ENCODE measurements at places on chromosomes 6 and 20.

- no peak for DNase-seq
Observed at GRCh38 chr6:5138995-5139827, 54.1 kb downstream of the PPP1R3G start.

DNA sequence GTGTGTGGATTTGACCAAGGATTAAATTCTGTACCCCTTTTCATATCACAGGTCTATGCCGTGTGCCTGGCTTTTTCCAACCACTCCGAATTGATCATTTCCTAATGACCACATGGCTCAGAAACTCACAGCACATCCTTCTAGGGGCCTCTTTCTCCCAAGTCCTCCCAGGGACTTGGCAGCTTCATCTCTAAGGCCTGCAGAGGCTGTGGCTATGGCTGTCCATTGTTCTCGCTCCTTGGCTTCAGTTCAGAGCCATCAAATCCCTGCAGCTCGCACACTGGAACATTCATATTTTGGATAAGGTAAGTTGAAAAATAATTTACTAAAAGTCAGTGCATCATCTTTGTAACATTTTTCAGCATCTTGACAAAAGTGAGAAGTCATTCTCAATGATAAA is 497.2 kb upstream of the CDH4 start:
- DNase-seq = no peak

GRCh38 chr6:10210052-10210451 is 204.8 kb downstream of the TFAP2A start:
- no peak for DNase-seq

DNA sequence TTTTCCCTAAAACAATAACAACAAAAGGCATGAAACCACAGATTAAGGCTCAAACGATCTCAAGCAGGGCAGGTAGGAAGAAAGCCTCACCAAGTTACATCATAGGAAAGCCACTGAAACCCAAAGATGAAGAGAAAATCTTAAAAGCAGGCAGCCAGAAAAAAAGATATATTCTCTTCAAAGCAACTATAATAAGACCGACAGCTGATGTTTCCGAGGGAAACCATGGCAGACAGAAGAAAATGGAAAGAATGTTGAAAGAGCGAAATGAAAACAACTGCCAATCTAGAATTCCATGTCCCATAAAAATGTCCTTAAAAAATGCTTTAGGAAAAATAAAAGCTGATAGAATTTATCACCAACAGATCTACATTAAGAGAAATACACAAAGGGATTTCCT is 161.5 kb upstream of the THBS2 start:
- DNase-seq = no peak

DNA sequence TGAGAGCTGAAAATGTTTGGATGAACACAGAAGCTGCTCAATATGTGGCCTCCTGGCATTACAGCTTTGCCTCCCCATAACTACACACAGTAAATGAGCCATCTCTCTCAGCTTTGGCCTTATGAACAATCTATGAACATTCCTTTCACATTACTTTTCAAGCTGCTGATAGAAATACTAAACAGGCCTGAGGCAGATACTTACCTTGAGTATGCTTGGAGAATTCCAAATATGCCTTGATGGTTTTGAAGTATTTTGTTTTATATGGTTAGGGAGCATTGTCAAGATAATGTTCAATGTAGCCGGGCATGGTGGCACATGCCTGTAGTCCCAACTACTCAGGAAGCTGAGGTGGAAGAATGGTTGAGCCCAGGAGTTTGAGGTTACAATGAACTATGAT is 104.5 kb downstream of the CD24 start:
- no peak for DNase-seq

GRCh38 chr6:140732991-140733390 is 1358.5 kb upstream of the CITED2 start:
- DNase-seq = no peak

DNA sequence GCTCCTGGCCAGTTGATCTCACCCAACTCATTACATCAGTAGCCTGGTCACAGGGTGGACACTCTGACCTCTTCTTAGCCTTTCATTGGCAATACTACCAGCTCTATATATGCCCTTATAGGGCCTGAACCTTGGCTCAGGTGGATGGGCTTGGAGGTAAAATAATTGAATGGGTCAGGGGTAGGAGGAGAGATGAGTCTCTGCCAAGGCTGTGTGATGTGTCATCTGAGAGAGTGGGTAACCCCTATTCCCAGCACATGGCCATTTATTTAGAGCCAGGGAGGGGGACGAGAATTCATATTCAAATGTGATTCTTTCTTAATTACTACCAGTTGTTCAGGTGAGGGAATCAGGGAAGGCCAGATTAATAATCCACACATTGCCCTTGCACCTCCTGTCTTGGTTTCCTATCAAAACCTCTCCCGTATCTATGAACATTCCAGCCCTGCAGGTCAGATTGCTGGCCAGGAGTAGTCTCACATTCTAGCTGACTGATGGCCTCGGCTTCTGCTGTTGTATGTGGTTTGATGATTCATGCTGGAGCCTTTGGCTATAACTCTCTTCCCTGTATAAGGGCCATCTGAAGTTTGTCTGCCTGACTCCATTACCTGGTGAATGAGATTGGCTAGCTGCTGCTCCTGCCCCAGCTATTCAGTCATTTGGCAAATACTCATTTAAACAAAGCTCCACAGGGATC is 13.4 kb downstream of the C20orf173 start:
- DNase-seq = no peak

GRCh38 chr6:30840935-30841643 is 43.2 kb upstream of the DDR1 start:
- DNase-seq = no peak

GRCh38 chr20:23690581-23690980 is 1.7 kb upstream of the CST4 start:
- DNase-seq = no peak

DNA sequence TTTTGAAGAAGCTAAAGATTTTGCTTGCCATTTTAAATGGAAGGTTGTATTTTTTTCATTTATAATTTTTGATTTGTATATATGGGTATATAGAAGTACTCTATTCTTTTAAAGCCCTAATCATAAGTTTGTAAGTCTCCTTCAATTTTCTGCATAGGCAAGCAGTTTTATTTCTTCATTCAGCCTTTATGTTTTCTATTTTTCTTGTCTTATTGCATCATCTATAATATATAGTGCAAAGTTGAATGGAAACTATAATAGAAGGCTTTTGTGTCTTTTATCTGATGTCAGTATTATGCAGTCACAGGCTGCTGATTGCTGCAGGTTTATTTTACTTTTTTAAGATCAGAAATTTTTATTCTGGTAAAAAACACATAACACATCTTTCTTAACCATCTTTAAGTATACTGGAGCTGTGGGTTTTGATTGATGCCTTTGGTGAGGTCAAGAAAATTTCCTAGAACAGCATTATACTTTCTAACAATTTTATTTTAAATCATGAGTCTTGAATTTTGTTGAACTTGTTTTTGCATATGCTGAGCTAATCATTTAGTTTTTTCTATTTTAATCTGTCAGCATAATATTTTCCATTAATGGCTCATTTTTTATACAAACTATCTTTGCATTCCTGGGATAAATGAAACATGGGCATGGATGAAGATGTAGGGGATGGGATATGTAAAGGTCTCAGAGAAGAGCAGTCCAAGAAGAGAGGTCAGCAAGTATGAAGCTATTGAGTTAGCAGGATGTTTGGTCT is 366.7 kb upstream of the MAP3K7 start:
- no peak for DNase-seq

DNA sequence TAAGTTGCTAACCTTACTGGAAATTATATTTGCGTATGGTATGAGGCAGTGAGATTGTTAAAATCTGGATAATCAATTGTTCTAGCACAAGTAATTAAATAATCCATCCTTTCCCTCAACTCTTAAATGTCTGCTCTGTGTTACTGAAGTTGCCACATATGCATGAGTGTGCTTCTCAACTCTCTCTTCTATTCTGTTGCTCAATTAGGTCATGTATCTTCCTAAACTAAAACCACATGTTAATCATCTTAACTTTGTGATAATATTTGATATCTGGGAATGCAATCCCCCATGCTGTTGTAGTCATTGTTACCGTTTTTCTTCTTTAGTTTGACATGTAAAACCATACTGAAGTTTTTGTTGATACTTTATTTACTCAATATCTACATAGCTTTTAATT is 63.5 kb upstream of the STMND1 start:
- DNase-seq = no peak
